AG10803 (cell line): ENCODE measurements at places on chromosomes 5 and 9.

- no peak for DNase-seq
Measured at GRCh38 chr5:39869396-39869795, 444.6 kb upstream of the DAB2 start.

GRCh38 chr9:23769307-23769935, 56.6 kb downstream of the ELAVL2 start:
- peak; percentile 78 for DNase-seq

DNA sequence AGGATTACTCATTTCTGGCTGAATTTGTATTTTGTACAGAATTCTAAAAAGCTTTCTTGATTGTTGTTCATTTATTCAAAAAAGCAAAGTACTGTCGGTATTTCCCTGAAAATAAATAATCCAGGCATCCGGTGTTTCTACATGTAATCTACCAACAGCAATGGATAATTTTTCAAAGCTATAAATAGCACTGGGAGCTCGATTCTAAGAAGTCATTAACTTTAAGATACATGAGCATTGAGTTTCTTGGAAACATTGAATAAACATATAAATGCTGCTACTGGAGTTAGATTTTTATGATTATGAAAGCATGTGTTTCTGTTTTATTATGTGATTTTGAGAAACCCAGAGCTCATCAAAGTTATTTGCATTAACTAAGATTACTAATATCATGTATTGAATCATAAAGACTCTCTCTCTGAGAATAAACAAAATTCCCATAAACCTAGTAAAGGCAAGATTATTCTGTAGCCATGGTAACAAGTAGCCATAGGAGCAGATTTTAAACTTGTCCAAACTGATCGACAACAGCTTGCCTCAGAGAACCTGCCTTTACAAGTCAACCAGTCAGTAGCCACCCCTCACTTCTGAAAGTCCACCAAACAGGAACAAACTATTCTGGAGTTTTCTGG, 197.0 kb downstream of the DRD1 start:
- DNase-seq = no peak

DNA sequence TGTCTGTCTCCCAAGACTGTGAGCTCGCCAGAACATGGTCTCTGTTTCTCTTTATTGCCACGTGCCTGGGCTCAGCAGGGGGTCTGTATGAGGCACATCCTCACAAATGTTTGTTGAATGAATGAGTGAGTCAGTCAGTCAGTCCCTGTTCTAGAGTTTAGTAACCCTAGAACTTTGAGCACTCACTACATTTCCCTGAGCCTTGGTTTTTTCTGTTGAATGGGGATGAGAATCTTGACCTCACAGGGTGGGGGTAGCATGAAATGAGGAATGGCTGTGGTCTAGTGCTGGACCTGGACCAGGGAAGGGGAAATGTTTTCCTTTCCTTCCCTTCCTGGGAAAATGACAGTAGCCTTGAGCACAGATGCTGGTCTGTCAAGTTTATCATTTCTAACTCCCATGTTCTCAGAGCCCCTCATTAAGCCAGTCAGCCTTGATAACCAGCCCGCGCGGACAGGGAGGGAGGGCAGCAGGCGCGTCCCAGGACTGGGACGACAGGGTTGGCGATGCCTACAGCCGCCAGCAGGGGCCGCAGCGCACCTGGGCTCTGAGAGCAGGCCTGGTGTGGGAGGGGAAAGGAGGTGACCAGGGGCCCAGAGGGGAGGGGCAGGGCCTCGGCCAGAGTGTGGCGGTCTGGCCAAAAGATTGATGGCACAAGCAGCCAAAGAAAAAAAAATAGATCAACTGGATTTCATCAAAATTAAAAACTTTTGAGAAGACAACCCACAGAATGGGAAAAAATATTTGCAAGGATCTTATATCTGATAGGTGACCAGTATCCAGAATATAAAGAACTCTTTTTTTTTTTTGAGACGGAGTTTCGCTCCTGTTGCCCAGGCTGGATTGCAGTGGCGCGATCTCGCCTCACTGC, 24.1 kb upstream of the WNK2 start:
- peak; percentile 55 for DNase-seq

DNA sequence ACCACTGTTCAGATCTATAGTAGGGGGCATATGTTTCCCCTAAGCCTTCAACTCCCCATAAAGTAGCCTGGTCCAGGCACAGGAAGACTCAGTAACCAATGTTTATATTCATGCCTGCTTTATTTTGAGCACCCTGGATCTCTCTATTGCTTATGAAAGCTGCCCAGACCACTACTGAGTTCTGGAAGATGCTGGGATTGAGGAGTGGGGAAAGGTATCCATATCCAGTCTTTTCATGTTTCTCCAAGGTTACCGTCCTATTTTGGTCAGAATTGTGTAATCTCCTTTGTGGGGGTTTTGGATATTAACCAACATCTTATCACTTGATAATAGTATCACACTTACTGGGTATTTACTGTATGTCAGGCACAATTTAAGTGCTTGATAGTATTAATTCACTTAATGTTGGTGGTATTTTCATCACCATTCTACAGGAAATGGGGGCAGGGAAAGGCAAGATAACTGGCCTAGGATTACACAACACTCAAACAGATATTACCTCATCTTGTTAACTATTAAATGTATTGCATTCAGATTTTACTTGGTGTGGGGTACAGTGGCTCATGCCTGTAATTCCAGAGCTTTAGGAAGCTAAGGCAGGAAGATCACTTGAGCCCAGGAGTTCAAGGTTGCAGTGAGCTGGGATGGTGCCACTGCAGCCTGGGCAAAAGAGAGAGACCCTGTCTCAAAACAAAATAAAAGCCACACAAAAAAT, 36.3 kb downstream of the RUSC2 start:
- peak; percentile 76 for DNase-seq

DNA sequence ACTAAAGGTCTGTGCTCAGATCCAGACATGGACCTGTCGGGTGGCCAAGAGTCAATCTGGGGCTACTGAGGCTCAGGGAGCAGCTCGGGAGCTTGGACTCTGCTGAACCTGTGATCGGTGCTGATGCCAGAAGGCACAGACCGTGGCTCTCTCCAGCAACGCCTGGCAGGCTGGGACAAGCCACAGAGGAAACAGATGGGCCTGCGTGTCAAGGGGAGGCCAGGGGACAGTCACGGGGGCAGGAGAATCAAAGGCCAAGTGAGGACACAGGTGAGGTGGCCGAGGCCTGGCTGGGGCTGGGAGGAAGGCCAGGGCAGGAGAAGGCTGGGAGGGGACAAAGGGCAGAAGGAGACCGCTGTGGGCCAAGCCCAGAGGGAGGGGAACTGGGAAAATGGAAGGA, 43.4 kb downstream of the EPB41L4B start:
- DNase-seq = no peak

DNA sequence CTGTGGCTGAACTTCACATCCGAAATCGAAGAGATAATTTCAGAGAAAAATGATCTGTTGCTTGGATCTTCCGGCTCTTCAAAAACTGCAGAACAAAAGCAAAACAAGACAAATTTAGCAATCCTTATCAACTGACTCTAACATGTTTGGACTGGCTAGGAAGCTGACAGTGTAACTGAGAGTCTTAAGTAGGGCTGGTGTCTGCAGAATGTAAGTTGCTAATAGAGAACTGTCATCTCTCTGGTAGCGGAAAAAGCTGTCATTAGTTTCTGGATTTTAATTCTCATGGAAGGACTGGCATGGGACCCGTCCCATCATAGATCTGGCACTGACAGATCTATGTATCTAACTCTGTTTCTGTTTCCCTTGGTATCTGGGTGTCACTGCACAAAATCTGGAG, 84.4 kb upstream of the GPR151 start:
- no peak for DNase-seq

DNA sequence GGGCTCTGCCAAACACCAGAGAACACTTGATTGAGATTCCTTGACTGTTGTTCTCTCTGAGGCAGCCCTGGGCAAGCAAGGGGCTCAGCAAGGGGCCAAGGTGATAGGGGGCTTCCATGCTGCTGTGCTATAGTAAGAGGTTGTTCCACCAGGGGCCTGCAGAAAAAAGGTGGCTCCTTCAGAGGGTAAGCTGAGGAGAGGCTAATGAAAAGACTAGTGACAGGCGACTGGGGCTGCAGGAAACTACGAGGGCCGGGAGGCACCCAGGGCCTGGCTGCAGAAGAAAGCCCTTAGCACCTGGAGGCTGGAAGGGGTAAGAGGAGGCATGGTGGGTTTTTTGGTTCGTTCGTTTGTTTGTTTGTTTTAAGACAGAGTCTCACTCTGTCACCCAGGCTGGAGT, 88.0 kb upstream of the CTNNA1 start:
- DNase-seq = no peak
